Caki2 (cell line): ENCODE measurements at places on chromosomes 5 and 9. TPM values are rescaled to one million over a fixed set of nuclear protein-coding genes. Genes with fewer than 3 reads are reported as not detected.

DNA sequence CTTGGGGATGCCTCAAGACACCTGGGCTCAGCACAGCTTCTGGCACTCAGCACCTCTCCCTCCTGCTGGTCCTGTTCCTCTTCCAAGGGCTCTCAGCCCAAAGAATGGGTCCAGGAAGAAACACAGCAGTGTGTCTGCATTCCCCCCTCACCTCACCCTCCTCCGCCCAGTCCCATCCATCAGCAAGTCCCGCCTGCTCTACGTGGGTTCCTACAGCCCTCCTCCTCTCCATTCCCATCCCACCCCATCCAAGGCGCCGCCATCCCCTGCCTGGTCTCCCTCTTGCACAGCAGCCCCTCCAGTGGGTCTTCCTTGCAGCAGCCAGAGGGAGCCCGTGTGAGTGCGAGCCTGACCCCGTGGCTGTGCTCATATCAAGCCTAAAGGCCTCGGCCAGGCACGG, 52.3 kb upstream of the RPL26L1 start:
- no peak for DNase-seq

- DNase-seq, result no peak
These were observed 65.0 kb upstream of the MCCC2 start for GRCh38 chr5:71522151-71522550.

GRCh38 chr9:137138722-137139467, at the start of gene GRIN1:
Gene GRIN1 (plus strand): TSS chr9:137139154. CDS start chr9:137139487, 333 bp downstream.
- DNase-seq, result no peak

DNA sequence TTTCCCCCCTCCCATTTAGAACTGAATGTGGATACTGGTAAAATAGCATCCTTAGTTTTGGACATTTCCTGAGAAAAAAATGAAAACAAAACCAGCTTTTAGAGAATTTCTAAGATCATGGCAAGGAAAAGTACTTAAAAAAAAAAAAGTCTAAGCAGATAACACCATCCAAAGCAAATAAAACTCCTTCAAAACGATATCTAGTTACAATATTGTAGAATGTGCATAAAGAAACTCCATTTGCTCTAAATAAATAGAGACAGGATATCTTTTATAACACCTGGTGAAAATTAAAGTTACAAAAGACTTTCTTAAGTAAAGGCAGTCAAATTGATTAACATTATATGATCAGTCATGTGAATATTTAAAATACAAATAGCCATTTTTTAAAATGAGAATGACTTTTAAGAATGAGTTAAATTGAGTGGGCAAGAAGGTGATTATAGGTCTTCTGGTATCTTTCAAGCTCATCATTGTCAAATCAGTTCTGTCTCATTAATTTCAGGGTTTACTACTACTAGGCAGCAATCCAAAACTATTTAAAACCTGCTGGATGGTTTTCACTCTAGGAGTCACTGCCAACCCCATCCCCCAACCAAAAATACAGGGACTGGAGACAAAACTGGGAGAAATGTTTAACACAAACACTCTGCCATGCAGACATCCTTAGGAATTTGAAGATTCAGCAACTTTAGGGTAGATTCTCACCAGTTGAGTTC, 382.6 kb downstream of the ADGRV1 start:
- peak; percentile 37 for DNase-seq

GRCh38 chr5:164748861-164749260, 1243.4 kb downstream of the MAT2B start:
- DNase-seq, result no peak

DNA sequence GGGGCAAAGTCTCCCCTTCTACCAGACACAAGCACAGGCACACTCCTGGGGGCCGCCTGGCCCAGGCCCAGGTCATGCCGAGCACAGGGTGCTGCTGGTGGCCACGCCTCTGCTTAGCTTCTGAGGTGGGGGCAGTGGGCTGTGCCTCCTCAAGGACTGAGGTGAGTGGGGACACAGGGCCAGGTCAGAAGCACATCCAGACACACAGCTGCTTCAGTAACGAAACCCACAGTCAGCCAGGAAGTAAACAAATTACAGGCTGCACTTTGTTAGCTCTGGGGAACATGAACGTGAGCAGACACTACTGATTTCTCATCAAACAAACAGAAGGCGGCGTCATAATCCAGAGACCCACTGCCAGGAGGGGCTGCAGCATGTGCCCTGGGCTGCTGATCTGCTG, 192.4 kb downstream of the HSPA4 start:
- no peak for DNase-seq

GRCh38 chr5:173458828-173459609, 130.8 kb upstream of the STC2 start:
- no peak for DNase-seq

GRCh38 chr5:66697796-66698564, 101.8 kb downstream of the MAST4 start:
- DNase-seq, result no peak

DNA sequence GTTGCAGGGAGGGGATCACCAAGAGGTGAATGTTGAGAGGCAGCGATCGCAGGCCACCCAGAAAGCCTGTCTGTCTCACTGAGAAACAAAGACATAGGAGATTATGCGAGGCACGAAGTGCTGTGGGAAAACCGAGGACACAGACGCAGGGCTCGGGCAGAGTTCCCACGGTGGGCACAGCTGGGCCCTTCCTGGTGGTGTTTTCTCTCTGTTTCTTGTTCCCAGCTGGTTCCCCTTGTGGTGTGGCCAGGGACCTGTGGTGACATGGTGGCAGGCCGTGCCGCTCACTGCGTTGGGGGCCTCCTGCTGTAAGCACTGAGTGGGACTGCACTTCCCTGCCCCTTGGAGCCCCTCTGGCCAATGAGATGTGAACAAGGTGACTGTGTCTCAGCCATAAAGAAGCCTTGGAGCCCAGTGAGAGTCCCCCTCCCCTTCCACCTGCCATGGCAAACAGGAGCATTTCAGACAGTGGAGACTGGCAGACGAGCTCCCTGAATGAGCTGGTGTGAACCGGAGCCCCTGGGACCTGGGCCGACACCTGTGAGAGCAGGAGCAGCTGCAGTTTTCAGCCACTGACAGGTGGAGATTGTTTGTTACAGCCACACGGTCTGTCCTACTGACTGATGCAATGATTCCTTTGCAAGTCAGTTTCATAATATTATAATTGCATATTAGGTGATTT, 13.2 kb upstream of the IRX4 start:
- DNase-seq, result no peak

UAP1L1 gene
- total RNA-seq, result 2.1 and 2.3 TPM in 2 replicates

GOLGA1 gene
- 10.3 and 14.1 TPM in 2 replicates for total RNA-seq

BAAT gene
- not detected in 2 replicates for total RNA-seq
